ENCODE measurements at places on chromosomes 13 and 19.

DNA sequence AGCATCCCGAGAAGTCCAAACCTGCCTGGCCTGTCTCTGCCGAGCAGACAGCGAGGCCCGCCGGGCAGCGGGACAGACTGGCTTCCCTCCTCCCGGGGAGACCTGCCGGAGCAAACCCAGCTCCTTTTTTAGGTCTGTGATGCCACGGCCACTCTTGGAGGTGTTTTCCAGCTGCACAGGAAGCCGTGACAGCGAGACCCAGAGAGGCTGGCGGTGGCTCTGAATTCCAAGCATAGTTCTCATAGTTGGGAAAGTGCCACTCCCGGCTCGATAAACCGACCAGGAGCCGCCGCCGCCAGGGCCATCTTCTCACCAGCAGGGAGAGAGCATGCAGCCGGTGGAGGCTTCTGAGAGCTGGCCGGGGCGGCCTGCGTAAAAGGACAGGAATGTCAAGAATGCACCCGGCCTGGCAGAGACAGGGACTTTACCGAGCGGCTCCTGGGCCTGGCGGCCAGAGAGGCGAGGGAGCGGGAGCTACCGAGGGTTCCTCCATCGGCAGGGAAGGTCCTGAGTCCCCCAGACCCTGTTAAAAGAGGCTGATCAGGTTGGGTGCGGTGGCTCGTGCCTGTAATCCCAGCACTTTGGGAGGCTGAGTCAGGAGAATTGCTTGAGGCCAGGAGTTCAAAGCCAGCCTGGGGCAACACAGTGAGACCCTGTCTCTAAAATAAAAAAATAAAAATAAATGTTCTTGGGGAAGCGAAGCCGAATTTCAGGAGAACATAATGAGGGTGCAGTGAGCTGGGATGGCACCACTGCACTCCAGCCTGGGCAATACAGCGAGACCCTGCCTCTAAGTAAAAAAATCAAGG, 64.9 kb downstream of the GADD45B start:
- H3K27ac ChIP-seq = peak overlapping the region; percentile 61
- DNase-seq = peak; percentile 81
- H3K36me3 ChIP-seq = no peaks in the 10 kb centered on the region

DNA sequence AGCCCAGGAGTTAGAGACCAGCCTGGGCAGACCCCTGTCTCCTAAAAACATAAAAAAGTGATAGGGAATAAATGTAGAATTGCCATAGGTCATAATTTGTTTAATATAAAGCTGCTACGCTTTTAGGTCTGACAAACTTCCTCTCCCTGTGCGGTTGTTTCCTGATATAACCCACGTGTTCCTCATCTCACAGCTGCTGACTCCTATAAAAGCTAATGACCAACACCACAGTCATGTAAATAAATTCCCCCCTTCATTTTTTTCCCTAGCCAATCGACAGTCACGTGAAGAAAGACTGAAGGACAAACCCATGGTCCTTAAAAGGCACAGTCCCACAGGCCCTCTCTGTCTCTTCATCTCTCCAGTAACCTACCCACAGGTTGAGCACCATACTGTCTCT, 27.5 kb downstream of the ZNF266 start:
- H3K4me3 ChIP-seq = no peak overlapping the region
- H3K4me1 ChIP-seq = peaks cover 4% of the 10 kb centered on the region
- no peaks in the 10 kb centered on the region for H3K27me3 ChIP-seq
- H3K36me3 ChIP-seq = peaks cover 5% of the 10 kb centered on the region
- H3K27ac ChIP-seq = no peak overlapping the region

DNA sequence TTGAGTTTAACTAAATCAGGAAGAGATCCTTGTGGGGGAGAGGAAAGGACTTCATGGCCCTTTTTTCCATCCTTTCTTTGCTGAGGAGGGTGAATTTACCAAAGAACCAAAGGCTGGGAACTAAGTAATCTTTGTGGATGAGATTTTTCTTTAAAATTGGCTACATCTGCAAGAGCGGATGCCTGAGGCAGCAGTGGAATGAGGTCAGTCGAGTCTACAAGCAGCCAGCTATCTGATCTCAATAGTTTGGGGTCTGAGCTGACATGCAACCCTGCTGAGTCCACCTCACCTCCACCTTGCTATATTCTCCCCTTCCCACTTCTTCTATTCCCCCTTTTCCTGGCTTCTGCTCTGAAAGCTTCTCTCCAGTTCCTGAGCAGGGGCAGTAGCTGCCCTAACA, 3.6 kb upstream of the DNAJC15 start:
- H3K27ac ChIP-seq = no peak overlapping the region
- H3K4me3 ChIP-seq = no peak overlapping the region
- no peaks in the 10 kb centered on the region for H3K27me3 ChIP-seq
- peaks cover 2% of the 10 kb centered on the region for H3K4me1 ChIP-seq

GRCh38 chr19:3154957-3155736, 19.3 kb downstream of the GNA15 start:
- no peak overlapping the region for H3K4me3 ChIP-seq
- H3K36me3 ChIP-seq = no peaks in the 10 kb centered on the region
- peaks cover 6% of the 10 kb centered on the region for H3K27me3 ChIP-seq
- no peaks in the 10 kb centered on the region for H3K4me1 ChIP-seq

GRCh38 chr13:112443191-112443994, 67.2 kb downstream of the SPACA7 start:
- no peak overlapping the region for H3K27ac ChIP-seq
- peaks cover 34% of the 10 kb centered on the region for H3K27me3 ChIP-seq
- H3K4me1 ChIP-seq = no peaks in the 10 kb centered on the region
- no peak for DNase-seq
- H3K4me3 ChIP-seq = no peak overlapping the region

DNA sequence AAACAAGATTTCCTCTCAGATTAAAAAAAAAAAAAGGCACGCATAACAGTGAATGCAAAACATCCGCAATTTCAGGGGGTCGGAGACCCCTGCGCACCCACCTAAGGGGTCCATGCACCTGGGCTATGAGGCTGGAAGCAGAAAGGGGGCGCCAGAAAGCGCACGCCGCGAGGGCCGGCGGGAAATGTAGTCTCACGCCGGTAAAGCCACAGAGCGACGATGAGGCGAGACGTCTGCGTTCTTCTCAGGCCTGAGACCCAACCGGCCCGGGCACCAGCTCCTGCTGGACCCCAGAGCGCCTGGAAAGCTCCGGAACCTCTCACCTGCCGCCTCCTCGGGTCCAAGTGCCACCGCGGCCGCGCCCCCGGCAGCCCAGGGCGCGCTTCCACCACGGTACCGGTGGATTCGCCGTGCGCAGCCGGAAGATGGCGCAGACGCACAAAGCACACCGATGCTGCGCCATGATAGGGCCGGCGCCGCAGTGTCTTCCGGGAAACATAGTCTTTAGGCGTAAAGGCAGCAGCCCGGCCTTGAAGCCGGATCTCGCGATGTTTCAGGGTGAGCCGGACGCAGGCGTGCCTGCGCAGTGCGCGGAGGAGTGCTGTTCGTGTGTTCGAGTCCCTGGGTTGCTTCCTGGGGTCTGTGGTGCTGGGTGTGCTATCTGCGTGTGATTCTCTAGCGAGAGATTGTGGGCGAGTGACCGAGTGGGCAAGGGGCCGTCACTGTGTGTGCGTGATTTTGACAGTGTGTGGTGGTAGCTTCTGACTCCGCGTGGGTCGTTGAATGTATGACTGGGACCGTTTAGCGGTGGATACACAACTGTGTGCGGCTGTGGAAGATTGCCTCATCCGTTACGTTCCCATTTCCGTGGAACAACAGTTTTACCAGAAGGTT, at the start of gene ZNF582:
ZNF582 (minus strand) TSS at position 416 of the 894 bp plus-strand sequence. CDS start 1,782 bp downstream, outside the sequence.
- peak within 1 kb of the TSS; percentile 70 for H3K4me3 ChIP-seq
- H3K27me3 ChIP-seq = no peaks in the 10 kb centered on the region
- peak; percentile 97 for DNase-seq
- H3K36me3 ChIP-seq = peaks cover 22% of the 10 kb centered on the region

- H3K4me3 ChIP-seq = no peak overlapping the region
- H3K27me3 ChIP-seq = peaks cover 2% of the 10 kb centered on the region
- no peaks in the 10 kb centered on the region for H3K36me3 ChIP-seq
- H3K4me1 ChIP-seq = no peaks in the 10 kb centered on the region
- no peak overlapping the region for H3K27ac ChIP-seq
These were observed 116.0 kb downstream of the ZNF536 start for GRCh38 chr19:30488191-30488590.

DNA sequence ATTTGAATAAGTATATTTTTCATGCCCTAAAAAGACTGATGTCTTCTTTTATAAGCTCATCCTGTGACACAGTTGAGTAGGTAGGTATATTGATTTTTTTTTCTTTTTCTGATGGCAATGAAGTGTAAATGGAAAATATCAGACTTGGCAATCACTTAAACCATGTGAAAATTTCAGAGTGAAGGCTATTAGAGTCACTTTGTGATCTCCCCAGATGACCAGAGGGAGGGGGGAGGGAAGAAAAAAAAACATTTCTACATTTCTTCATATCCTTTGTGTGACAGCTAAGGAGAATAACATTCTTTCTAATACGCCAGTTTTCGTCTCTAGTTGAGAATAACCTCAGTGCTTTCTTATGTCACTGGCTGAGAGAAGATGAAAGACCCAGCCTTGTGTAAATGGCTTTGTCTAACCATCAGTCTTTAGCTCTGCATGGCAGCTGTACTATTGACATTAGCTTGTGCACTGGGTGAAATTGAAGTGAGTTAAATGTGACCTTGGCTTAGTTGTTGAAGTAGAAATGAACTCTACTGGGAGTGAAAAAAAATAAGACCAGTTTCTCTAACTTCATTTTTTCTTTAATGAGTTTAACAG, 332.1 kb upstream of the DACH1 start:
- no peaks in the 10 kb centered on the region for H3K4me1 ChIP-seq
- no peak overlapping the region for H3K27ac ChIP-seq
- no peak for DNase-seq
- H3K4me3 ChIP-seq = no peak overlapping the region

GRCh38 chr13:59391696-59392095, 772.0 kb downstream of the DIAPH3 start:
- no peaks in the 10 kb centered on the region for H3K4me1 ChIP-seq
- H3K27me3 ChIP-seq = no peaks in the 10 kb centered on the region
- no peak overlapping the region for H3K27ac ChIP-seq
